ENCODE measurements at places on chromosomes 16 and 17. TPM values are rescaled to one million over a fixed set of nuclear protein-coding genes. Genes with fewer than 3 reads are reported as not detected.

KRT25 gene
- not detected for total RNA-seq

TMIGD1 gene
- total RNA-seq: not detected

GRB7 gene
- 0.65 TPM for total RNA-seq

ARHGAP23 gene
- 96.8 TPM for total RNA-seq

WNT3 gene
- total RNA-seq: 0.89 TPM

TMEM204 gene
- total RNA-seq: 19.8 TPM

AANAT gene
- not detected for total RNA-seq

HAGH gene
- total RNA-seq: 166 TPM

KRTAP4-12 gene
- not detected for total RNA-seq

CES1 gene
- 9.9 TPM for total RNA-seq

CCT6B gene
- 2.2 TPM for total RNA-seq

RCVRN gene
- total RNA-seq: 0.70 TPM

FKBP10 gene
- total RNA-seq: 17.7 TPM

SLC38A8 gene
- total RNA-seq: not detected

HBA2 gene
- total RNA-seq: 487 TPM

TSNAXIP1 gene
- 0.51 TPM for total RNA-seq

MARVELD3 gene
- not detected for total RNA-seq

ITGA2B gene
- total RNA-seq: 1.7 TPM

VMO1 gene
- 0.97 TPM for total RNA-seq

EME1 gene
- 0.35 TPM for total RNA-seq

TLCD3A gene
- 5.1 TPM for total RNA-seq

ATP1B2 gene
- 2.7 TPM for total RNA-seq

LGALS9B gene
- total RNA-seq: not detected

RNF43 gene
- total RNA-seq: 1.6 TPM

KRT40 gene
- not detected for total RNA-seq

CCL8 gene
- total RNA-seq: 1.9 TPM

MYOCD gene
- total RNA-seq: 82.1 TPM

HOXB1 gene
- total RNA-seq: not detected

CHAD gene
- 0.30 TPM for total RNA-seq

LDHD gene
- total RNA-seq: 89.3 TPM

PDPR gene
- 22.5 TPM for total RNA-seq

NECAB2 gene
- 2.5 TPM for total RNA-seq

POLR3E gene
- total RNA-seq: 32.7 TPM

KRTAP9-3 gene
- not detected for total RNA-seq

GCGR gene
- not detected for total RNA-seq
